ENCODE measurements at places on chromosomes 4 and X.

GRCh38 chr4:146960634-146961033 lies 15.0 kb upstream of the TTC29 start:
- no peak for DNase-seq

DNA sequence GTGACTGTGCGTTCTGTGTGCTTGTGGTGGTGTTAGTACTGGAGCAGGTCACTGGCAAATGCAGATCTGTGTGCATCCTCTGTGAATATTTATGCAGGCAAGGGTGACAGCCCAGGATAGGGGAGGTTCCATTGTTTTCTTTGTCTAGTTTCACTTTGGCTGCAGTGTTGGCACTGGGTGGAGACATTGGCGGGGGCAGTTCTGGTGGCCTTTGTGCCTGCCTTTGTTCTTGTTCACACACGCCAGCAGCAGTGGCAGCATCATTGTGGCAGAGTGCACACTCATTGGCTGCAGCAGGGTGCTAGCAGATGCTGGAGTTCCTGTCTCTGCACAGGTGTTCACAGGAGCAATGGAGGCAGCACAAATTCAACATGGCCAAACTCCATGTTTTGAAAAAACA lies 495.3 kb downstream of the UBE2NL start:
- no peak for DNase-seq

DNA sequence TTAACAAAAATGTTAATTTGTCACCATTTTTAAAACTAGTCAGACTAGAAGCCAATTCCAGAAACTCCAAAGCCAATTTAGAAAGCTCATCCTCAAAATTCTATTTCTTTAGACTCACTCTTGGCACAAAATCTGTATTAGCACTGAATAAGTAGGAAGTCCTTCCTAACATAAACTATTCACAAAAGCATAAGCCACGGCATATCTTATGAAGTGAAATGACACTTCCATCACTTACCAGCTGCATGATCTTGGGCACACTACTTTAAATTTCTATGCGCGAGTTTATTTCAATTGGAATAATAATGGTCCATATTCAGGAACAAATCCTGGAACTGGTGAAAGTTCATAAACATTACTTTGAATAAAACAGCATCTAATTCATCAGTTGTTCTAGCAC lies 1544.0 kb downstream of the TECRL start:
- DNase-seq: no peak

DNA sequence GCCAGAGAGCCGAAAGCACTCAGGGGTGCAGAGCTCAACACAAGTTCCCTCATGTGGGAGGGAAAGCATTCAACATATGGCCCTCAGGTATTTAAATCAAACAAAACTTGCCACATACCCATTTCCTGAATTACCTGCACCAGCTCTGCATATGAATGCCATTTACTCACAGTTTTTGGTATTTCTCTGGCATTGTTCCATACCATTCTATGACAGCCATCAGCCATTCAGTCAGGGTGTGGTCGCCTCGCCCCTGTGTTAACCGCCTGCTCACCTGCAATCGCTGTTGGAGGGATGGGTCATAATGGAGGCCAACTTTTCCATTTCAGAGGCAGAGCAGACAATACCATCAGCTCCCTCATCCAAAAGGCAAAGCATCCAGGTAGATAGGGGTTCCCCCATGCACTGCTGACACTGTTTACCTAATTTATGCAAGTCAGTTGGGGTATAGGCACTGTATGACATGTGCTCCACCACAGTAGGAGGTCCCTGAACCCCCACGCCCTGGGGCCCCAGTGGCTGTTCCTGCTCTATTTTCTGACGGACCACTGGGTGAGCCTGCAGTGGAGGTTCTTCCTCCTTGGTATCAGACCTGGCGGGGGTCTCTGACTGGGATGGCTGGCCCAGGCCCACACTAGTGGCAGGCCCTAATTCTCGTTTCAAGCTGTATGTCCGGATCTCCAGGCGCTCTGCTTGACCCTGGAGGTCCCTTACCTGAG lies 227.1 kb downstream of the ADGRL3 start:
- DNase-seq: no peak

DNA sequence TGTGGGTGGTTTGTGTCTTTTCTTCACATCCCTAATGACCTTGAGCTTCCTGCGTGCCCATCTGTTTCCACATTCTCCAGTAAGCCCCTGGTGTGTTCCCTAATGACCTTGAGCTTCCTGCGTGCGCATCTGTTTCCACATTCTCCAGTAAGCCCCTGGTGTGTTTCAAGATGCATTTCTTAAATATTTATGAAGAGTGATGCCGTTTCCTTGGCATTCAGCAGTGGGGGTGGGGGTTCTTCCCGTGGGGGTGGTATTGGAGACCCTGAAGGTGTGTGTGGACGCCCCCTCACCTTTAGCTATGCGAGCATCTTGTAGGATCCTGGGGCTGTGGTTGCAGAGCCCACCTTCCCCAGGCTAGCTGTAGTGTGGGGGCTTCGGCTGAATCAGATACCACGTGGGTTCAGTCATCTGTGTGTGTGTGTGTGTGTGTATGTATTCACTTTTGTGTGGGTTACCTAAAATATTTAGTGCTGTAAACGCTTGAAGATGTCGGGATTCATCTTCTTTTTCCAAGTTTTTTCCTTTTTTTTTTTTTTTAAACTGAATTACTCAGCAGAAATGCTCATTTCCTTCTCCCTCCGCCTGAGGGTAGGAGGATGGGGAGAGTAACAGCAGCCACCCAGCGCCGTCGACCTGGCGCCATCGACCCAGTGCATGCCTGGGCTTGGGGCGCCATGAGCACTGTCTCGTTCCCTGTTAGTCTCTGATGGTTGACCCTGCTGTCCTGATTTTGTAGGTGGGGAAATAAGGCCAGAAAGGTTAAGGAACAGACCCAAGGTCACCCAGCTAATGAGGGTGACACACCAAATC lies 9.9 kb downstream of the NSG1 start:
- DNase-seq: no peak

DNA sequence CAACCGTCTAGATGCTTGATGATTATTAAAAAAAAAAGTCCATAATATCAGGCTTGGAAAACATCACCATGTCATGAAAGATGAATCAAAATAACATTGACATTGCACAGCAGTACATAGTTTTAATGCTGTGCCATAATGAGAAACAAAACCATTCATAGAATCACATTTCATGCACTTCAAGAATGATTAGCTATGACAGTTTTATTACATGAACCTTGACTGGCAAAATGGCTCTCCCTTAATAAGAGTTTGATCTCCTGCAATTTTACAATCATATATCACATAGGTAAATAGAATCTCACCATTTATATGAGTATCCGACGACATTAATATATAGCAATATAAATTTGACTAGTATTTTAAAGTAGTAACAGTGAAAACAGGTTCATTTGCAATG lies 49.8 kb downstream of the TECRL start:
- no peak for DNase-seq

- no peak for DNase-seq
Observed at GRCh38 chr4:10061650-10062415, 40.5 kb upstream of the SLC2A9 start.

GRCh38 chr4:24922416-24922815 lies 9.6 kb upstream of the CCDC149 start:
- DNase-seq: no peak

DNA sequence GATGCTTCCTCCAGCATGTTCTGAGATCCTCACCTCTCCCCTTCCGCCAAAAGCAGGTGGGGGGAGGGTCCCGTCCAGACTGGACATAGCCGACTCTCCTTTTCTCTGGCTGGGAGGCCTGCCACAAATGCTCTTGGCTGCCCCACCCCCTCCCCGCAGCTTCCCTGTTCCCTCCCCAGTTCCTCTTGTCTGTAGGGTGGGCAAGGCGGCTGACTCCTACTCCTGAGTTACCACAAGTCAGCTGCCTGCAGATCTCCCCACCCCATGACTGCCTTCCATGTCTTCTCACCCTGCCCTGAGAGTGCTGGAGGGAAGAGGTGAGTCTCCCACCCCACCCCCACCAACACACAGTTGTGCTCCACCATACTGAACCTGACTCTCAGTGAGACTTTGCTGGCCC lies 2.9 kb downstream of the ATP6AP1 start:
- DNase-seq: peak; percentile 58

DNA sequence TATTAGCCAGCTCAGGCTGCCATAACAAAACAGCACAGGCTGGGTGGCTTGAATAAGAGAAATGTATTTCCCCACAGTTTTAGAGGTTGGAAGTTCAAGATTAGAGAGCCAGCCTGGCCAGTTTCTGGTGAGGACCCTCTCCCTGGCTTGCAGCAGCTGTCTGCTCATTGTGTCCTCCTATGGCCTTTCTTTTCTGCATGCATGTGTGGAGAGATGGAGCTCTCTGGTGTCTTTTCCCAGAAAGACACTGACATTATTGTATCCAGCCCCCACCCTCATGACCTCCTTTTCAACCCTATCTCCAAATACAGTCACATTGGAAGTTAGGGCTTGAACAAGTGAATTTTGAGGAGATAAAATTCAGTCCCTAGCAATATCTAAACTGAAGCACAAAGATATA lies 263.8 kb upstream of the PABPC4L start:
- DNase-seq: no peak

DNA sequence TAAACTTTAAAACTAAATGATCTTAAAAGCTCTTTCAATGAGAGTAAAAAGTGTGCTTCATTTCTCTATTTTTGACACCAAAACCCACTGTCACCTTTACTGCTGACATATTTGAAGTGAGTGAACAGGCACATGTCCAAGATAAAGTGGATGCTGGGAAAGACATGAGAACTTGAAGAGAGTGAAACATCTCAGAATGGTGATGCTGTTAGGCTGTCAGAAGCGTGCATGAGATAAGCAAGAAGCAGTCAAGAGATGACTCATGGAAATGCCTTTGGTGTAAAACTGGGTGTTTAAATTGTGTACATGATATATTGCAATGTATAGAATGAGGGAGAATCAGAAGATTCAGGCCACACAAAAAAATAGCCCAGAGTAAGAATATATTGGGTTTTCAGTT lies 21.8 kb upstream of the GBA3 start:
- DNase-seq: no peak

GRCh38 chr4:134024251-134024650 lies 177.3 kb downstream of the PABPC4L start:
- DNase-seq: no peak

DNA sequence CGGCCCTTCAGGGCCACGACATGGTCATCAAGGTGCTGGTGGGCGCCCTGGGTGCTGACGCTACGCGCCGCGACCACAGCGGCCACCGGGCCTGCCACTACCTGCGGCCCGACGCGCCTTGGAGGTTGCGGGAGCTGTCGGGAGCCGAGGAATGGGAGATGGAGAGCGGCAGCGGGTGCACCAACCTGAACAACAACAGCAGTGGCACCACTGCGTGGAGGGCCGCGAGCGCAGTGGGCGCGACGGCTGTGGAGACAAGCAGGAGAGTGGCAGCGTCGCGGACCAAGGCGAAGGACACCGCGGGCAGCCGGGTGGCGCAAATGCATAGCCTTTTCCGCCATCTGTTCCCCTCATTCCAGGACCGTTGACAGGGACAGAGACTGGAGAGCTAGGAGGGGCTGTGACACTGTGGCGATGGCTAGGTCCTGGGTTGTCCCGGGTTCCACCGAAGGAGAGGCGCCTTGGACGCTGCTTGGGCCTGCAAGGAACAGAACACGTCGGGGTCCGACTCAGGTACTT lies 919 bp downstream of the SOWAHD start:
- no peak for DNase-seq

- DNase-seq: no peak
Observed at GRCh38 chr4:38030023-38030422, 69.8 kb downstream of the PTTG2 start.

DNA sequence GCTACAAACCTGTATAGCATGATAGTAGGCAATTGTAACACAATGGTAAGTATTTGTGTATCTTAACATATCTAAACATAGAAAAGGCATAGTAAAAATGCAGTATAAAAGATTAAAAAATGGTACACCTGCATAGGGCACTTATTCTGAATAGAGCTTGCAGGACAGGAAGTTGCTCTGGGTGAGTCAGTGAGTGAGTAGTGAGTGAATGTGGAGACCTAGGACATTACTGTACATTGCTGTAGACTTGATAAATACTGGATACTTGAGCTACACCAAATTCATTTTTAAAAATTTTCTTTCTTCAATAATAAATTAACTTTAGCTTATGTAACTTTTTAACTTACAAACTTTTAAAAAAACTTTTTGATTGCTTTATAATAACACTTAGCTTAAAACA lies 68.2 kb upstream of the MAML3 start:
- DNase-seq: no peak

DNA sequence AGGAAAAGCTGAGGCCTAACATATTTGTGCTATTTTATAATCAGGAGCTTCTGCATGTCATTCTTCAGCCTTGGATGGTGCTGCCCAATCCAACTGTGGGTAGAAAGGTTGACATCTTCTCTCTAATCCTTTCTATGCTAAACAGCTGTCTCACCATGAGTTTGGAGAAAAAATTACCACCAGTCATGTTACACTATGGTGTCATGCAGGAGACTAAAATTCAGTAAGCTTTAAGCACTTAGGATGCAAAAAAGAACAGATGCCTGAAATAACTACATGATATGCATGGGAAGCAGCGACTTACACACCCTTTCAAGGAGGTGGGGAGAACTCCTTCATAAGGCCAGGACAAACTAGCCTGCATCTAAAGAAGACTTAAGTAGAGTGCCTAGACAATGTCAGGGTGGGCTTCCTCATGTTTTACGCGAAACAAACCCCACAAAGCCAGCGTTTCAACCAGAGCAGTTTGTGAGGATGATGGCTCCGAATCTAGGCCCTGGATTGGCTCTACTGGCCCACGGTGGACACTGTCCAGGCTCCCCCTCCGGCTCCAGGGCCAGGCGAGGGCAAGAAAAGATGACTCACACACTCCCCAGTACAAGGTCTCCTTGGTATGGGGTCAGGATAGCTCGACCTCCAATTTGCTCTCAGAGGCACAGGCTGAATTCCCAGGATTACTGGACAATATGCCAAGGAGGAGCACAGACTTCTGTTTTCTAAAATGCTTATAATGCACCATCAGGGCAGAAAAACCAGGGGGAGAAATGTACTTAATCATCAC lies 45.1 kb downstream of the STX18 start:
- DNase-seq: no peak

- DNase-seq: no peak
Observed at GRCh38 chr4:54992266-54992665, 133.1 kb downstream of the KDR start.

GRCh38 chr4:100289946-100290345 lies 99.7 kb upstream of the DDIT4L start:
- no peak for DNase-seq

- no peak for DNase-seq
Observed at GRCh38 chr4:164304101-164304639, 449.8 kb upstream of the SMIM31 start.

DNA sequence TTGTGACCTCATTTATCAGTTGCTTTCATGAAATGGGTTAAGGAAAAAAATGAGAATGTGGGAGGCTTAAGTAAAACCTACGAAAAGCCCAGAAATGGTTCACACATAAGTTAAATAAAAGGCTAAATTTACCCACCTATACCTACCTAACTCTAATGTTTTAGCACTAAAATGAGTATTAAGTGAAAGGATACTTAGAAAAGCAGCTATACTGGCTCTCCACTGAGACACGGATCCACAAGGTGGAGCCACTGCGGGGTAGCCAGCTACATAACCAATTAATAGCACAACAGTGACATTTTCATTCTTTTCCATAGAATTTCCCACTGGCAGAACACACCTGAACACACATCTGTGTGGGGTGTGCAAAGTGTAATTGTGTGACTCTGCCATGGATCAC lies 101.9 kb downstream of the MAML3 start:
- no peak for DNase-seq
